ENCODE measurements at places on chromosomes 6 and 20.

DNA sequence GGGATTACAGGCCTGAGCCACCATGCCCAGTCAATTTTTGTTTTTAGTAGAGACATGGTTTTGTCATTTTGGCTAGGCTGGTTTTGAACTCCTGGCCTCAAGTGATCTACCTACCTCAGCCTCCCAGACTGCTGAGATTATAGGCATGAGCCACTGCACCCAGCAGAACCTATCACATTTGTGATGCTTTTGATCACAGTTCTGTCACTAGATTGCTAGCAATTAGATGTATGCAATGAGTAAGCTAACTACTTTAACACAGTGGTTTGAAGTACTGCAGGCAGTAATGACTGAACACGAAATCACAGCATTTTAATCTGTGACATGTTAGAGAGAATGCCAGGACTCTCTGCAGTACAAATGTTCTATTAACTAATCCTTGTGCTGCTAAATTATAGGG lies 19.6 kb upstream of the SAMHD1 start:
- DNase-seq = no peak

DNA sequence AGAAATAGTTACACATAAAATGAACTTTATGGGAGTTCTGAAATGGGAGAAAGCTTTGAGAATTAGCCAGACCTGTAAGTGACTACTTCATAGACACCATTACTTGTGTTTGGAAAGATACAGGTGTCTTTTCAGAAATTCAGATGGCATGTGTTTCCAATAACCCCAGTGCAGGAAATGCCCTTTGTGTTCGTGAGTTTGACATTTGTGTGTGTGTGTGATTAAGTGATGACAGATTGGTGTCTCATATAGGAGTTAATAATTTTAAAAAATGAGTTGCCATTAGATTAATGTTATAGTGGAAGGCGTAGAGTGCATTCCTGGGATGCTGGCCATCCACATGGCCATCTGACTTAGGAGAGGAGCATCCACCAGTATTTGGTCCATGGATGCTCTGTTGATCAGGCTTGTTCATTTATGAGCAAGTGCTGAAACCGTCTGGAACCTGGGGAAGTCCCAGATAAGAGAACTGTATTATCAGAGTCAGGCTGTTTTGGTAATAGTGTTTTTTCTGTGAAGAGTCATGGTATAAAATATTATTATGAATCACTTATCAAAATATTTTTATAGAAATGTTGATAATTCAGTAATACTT lies 3.1 kb downstream of the STK4 start:
- DNase-seq = no peak

DNA sequence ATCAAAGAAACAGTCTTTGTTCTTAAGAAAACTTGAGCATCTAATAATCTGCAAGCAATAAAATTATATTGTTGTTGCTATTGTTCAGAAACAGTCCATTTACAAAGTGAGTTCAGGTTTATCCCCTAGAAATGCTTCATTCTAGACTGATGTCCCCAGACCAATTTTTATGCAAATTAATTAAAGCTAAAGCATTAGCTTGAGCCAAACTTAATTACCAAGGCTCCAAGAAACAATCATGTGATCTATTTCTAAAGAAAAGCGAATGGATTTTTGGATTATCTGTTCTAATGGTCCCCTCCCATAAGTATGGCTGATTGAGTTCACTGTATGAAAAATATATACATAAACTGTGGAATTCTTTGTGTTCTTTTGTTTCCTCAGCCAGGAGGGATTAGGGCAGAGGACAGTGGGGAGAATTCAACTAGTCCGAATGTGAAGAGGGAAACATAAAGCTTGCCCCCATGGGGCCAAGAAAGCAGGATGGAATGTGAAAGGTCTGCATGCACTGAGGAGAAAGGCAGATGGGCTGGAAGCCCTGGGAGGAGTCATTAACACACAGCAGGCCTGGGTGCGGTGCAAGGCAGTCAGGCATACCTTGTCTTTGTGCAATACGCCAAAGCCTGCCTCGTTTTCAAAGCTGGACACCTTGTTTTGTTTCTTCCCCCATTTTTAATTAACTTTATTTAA lies 597.1 kb downstream of the KIF16B start:
- no peak for DNase-seq

DNA sequence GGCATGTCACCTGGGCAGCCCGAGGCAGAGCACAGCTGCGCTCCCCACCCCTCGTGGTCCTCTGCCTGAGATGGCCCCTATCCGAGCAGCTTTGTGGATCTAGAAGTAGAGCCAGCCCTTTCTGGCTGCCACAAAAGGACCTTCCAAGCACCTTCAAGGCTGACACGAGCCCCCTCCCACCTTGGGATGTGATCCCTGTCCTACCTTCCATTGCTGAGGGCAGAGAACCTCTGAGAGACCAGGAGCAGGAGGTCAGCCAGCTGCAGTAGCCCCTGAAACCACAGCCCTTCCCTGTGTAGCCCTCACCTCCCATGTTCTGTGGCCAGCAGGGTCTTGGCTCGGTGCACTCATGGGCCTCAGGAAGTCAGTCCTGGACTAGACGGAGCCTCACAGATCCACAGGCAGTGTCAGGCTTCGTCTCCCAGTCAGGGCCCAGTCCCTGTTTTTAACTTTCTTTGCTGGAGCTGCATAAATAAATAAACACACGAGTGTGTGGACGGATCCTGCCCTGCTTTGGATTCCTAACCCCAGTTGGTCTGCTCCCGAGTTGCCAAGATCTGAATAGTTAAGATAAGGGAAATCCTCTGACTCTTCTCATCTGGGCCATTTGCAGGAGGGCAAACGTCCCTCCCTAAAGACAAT lies 507.7 kb downstream of the PREX1 start:
- no peak for DNase-seq

DNA sequence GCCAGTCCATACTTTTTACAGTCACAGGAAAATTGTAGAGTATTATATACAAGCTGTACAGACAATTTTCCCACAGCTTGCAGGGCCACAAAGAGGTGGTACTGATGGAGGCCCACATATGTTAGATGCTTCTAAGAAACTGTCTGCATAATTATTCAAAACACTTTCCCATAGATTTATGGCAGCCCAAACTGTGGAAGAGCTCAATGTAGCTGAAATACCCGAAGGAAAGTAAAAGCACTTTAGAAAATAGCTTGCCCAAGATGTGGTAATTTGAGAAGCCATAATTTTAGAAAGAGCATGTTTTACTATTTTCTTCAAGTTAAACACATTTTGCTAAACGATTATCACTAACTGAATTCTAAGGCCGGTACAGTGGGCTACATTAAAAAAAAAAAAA lies 36.9 kb downstream of the GMDS start:
- no peak for DNase-seq

GRCh38 chr6:11198663-11199603 lies 33.5 kb downstream of the NEDD9 start:
- no peak for DNase-seq
